Nucleus accumbens (tissue), 56 donors: ENCODE measurements at places on chromosomes 6 and 20.
A peak's percentile ranks its signal among the peaks of the same experiment; 100 is the strongest.

DNA sequence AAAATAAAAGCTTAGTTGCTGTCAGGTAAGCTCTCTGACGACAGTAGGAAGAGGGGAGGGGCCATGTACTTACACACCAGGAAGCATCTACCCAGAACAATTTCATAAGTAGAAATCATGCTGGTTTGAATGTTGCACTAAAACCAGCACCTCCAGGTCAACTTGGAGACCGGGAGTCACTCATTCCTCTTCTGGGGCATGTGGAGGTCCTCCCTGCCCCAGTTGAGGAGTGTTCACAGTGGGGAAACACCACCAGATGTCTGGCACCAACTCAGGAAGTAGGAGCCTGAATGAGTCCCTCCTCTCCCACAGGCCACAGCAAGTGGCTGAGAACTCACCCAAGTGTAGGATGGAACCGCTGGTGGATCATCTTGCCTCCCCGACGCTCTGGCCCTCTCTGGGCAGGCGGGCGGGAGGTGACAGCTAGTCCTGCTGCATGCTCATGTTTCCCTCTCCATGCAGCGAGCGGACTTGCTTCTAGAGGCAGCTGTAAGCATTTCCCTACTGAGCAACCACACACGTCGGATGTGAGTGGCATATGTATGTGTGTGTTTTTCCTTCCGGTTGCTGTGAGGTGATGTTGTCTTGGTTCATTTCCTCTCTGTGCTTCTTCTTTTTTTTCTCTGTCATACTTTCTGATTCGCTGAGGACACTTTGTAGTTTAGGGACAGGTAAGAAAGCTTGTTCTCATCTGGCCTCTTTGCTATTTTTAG lies 149.5 kb upstream of the NEDD9 start:
- no peak for DNase-seq

DNA sequence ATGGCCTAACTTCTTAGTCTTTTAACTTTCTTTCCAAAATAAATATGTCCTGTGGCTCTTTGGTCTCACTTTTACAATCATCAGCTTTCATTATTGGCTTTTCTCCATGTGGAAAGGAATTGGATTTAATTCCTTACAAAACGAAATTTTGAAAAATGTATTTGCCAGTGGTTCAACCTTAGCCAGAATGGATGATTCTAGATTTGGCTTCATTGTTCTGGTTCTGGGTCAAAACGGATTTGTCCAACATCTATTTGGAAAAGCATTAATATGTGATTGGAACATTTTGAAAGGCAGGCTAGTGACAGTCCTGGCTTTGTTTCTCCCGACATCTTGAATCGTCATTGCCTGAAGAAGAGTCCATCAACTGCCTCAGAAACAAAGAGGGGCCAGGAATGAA lies 59.2 kb downstream of the TENT5A start:
- no peak for DNase-seq

DNA sequence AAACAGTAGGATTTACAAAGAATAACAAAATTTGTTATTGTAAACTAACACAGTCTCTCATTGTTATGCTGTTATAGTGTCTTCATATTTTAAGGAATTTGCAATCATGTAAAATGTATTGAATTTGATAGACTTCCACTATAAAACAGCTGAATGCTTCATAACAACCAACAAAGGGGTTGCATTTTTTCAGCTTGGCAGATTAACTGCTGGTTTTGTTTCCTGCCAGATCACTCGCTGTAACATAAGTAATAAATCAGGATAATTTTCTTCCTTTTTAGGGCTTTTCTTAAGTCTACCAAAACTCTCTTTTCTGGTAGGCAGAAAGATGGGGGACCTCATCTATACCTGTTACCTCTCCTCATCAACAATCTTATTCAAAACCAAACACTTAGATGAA lies 169.8 kb downstream of the SAMD5 start:
- DNase-seq = no peak

DNA sequence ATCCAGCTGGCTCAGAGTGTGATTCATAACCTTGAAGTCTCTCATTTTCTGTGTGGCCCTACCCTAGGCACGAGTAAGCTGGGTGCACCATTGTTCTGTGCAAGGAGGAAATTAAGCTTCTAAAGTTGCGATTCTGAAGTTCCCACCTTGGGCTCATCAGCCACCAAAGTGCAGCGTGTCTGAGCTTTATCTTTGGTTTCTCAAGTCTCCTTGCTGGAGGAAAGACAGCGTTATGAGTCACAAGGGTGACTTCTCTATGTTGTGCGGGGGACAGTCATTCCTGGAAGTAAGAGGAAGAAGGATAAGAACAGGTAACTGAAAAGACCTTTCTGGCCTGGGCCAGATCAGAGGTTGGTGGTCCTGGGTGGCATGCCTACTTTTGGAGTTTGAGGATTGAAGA lies 16.8 kb downstream of the MRAP2 start:
- no peak for DNase-seq

DNA sequence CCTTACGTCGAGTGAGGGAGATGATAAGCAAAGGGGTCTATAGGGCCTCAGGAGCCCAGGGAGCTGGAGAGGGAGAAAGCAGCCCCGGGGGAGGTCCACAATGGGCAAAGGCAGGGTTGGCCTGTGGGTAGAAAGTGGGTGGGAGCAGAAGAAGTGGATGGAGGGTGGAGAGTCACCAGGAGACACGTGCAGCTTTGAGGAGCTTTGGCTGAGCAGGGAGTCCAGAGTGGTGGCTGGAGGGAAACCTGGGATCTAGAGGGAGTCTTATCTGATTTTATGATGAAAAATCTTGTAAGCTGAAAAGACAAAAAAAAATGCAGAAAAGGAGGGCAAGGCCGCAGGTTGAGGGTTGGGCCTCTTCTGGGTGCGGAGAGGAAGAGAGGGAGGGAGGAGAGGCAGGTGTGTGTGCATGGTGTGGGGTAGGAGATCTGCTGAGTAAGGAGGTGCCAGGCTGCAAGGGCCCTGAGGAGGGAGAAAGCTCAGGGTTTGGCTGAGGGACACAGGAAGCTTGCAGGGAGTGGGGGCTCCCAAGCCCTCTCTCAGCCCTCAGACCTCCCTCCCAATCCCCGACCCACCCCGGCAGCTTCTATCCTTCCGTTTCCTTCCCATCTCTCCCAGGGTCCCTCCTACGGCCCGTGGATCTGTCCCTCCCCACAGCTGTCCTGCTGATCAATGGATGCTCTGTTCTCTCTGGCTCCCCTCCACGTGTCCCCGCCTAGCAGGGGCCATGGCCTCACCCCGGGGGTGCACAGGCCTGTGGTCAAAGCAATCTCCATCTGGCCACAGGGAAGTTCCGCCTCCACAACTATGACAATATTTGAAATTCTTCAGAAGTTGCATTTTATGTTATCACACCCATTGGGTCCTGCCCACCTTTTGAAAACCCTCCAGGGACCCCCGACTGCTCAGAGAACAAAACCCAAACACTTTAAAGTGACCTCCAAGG lies 17.1 kb upstream of the BPI start:
- DNase-seq = peak; percentile 84

GRCh38 chr6:133040803-133041419 lies 200.2 kb upstream of the EYA4 start:
- no peak for DNase-seq

DNA sequence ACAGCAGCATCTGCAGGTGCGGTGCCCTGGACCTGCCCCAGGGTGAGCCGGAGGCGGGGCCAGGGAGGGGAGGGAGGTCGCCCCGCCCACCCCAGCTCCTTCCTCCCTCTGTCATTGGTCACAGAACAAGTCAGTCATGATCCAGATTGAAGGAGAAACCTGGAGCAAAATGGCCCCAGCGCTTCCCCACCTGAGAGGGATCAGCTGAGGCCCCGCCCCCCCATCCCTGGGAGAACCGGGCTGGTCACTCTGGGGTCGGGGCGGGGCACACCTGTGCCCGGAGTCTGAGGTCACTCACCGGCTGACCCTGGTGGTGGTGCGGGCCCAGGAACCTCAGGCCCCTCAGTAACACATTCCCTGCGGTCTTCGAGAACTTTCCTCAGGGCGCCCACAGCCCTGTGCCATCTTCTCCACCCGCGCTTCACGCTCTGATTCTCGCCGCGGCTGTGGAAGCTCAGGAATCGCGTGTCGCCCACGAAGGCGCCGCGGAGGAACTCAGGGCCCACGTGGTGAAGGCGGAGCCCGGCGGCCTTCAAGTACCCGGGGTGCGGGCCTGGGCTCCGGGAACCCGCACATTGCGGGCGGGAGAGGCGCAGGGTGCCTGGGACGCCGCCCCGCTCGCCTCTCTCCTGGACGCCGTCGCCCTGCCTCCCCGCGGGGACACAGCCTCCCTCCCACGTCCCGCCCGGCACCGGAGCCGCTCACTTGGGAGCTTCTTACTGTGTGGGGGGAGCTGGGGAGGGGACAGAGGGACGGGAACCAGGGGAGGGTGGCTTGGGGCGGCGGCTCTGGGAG lies 36.4 kb upstream of the HLA-C start:
- no peak for DNase-seq

DNA sequence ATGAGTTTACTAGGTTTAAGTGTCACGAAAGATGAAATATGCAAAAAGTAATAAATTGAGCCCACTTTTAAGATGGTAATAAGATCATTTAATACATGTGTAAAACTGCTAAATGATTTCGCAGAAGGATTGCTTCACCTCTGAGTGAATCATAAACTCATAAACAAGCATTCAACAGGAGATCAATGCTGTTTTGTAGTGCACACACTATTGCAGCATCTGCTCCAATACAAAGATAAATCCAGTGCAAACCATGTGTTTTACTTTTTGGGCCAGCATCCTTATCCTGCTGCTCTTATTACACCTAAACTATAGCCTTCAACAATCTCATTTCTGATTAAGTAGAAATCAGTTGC lies 400.1 kb downstream of the NKAIN2 start:
- no peak for DNase-seq

- DNase-seq = no peak
These were observed 81.2 kb downstream of the THBS2 start for GRCh38 chr6:169172456-169172855.

DNA sequence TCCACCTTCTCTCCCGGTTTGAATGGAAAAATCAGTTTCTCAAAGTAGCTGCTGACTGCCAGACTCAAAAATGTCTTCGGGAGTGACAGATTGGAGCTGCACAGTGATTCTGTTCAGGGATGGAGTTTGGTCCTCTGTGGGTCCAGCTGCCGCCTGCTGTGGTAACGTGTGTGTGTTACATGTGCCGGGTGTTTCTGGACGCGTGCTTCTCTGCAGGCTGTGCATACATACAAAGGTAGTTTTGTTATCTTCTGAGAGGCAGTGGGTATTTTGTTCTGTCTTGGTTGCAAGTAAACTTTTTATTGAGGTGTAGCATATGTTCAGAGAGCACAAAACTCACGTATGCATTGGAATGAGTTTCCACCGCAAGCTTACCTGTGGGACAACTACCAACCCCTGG lies 41.3 kb upstream of the NAA20 start:
- no peak for DNase-seq

DNA sequence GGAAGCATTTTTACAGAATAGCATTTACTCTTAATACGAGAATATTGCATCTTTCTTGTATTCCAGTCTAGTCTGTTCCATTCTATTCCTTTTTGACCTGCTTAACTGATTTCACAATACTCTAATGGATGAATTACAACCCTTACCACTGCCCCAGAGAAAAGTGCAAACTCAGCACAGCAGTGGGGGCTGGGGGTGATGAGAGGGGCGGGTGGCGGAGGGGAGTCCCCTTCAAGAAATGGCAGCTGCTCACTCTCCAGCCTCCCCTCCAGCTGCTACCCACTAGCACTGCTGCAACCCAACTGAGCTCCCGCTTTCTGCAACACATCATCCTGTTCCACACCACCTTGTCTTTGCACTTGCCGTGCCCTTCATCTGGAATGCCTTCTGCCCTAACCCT lies 30.1 kb downstream of the PIM1 start:
- DNase-seq = no peak

- no peak for DNase-seq
These were observed 933 bp downstream of the KLHL31 start for GRCh38 chr6:53664623-53665022.

GRCh38 chr6:7617801-7618764 lies 28.1 kb downstream of the SNRNP48 start:
- no peak for DNase-seq

- no peak for DNase-seq
These were observed 69.4 kb upstream of the PRL start for GRCh38 chr6:22366214-22366613.

GRCh38 chr6:53358440-53359094 lies 9.8 kb upstream of the ELOVL5 start:
- DNase-seq = no peak

- no peak for DNase-seq
These were observed 8.9 kb upstream of the TCP11 start for GRCh38 chr6:35149891-35150566.

GRCh38 chr6:36682328-36683144 lies 4.0 kb downstream of the CDKN1A start:
- DNase-seq = no peak

DNA sequence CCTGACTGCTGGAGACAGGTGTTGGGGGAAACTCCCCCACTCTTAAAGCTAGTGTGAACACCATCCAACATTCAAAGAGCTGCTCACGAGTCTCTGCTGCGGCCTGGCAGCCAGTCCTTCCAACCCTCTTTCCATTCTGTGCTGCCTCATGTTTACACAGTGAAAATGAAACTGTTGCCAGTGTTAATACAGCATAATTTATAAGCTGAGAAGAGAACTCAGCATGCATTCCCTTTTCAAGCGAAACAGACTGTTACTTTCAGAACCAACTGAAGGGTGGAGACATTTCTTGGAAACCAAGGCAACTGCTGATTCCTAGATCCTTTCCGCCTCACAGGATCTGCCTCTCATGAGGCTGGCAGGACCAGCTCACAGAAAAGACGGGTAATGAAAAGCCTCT lies 533.8 kb upstream of the ID4 start:
- peak; percentile 6 for DNase-seq

DNA sequence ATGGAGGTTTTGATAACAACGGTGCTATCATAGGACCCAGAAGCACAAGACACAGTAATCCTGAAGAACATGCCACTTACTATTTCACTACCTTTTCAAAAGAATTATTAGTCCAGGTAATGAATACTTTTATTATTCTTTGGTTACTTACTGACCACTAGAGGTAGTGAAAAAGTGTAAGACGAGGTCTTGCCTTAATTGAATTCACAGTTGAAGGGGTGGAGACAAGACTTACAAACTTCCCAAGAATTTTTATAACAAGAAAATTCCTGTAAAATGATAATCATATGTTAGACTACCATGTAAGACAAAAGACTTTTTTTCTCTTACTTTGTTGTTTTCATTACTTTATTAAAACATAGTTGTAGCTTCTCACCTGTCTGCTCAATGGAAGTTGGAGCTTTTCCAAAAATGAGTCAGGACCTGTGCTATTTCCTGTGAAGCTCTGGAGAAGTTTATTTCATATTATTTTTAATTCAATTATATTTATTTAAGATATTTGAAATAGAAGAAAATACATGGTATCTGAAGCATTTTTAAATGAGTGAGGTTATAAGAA lies 52.4 kb downstream of the DOP1A start:
- DNase-seq = no peak

GRCh38 chr6:17281497-17282481 lies 628 bp downstream of the RBM24 start:
- DNase-seq = no peak

- DNase-seq = no peak
These were observed 115.8 kb downstream of the MANEA start for GRCh38 chr6:95693108-95693507.

GRCh38 chr20:36591854-36592641 lies 13.5 kb upstream of the RAB5IF start:
- DNase-seq = peak; percentile 2
